ENCODE measurements at places on chromosomes 6 and 20.

GRCh38 chr6:29790626-29791025, 37.0 kb upstream of the HLA-G start:
- no peak for DNase-seq

DNA sequence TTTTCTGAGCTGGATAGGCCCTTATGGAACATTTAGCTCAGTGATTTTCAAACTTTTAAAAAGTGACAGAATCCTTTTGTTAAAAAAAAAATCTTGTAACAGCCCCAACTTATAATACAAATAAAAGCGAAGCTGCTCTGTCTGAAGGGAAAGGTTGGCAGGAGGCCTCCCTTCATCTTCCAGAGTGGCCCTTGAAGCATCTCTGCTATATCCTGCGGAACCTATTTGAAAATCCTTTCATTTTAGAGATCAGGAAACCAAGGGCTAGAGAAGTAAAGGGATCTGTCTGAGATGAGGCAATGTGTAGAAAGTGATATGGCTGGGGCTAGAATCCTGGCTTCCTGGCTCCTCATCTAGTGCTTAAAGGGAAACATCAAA, 107.8 kb downstream of the UBE3D start:
- no peak for DNase-seq

DNA sequence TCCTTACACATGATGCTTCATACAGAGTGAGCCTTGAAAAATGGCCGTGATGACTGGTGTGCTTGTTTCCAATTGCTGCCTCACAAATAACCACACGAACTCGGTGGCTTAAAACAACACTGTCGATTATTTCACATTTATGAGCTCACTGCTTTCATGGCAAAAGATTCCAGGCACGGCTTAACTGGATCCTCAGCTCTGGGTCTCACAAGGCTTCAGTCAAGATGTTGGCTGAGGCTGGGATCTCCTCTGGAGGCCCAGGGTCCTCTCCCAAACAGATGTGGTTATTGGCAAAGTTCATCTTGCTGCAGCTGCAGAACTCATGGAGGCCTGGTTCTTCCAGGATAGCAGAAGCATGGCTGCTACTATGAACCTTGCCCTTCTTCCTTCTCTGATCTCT, 144.6 kb downstream of the TFAP2C start:
- DNase-seq: no peak

- DNase-seq: no peak
These were observed 63.3 kb upstream of the ZNF133 start for GRCh38 chr20:18224968-18225568.

- DNase-seq: no peak
These were observed 3.8 kb upstream of the OGFRL1 start for GRCh38 chr6:71284785-71285184.

GRCh38 chr6:40425192-40425919, 161.8 kb downstream of the LRFN2 start:
- no peak for DNase-seq

DNA sequence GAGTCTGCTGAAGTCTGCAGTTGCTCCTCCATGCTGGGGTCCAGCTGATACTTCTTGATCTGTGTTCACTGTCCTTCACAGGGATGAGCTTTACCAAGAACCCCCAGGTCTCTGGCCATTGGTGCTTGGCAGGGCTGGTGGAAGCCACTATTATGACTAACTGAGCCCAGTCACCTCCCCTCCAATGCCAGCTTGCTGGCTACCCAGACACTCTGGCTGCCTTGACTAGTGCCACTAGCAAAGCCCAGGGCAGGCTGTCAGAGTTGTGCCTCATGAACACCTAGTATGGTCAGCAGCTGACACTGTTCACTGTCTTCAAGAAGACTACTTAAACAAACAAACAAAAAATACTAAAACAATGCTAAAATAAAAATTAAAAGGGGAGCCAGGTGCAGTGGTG, 8.8 kb downstream of the ASIP start:
- no peak for DNase-seq

- no peak for DNase-seq
These were observed 63.0 kb upstream of the RBM24 start for GRCh38 chr6:17218023-17218748.

DNA sequence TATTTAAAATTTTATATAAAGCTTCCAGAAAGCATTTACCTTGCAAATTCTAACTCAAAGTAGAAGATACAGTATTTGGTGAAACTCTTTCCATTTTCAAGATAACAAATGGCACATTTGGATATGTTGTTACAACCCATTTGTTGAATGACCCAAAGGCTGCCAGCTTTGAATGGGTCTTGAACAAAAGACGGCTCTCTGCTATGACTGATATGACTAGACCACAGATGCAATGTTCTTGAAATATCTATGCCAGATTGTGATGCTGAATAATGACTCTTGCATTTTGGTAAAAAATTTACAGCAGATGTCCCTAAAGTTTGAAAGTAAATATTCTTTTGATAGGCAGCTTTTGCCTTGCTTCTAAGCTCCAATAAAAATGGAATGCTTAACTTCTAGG, 99.6 kb downstream of the HTR1B start:
- DNase-seq: no peak

DNA sequence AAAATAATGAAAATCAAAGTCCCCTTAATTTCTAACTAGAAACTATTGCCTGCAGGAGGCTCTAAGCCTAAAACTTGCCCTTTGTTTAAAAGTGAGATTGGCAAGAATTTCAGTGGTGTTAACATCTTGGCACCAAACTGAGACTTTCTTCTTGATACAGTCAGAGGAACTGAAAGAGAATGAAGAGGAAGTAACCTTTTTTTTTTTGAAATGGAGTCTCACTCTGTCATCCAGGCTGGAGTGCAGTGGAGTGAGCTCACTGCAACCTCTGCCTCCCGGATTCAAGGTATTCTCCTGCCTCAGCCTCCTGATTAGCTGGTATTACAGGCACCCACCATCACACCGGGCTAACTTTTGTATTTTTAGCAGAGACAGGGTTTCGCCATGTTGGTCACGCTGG, 3.6 kb downstream of the DOP1A start:
- DNase-seq: peak; percentile 41

- no peak for DNase-seq
These were observed 1.5 kb downstream of the SYNDIG1 start for GRCh38 chr20:24470746-24471582.

GRCh38 chr6:31615748-31616147, 714 bp downstream of the AIF1 start:
- peak; percentile 98 for DNase-seq

DNA sequence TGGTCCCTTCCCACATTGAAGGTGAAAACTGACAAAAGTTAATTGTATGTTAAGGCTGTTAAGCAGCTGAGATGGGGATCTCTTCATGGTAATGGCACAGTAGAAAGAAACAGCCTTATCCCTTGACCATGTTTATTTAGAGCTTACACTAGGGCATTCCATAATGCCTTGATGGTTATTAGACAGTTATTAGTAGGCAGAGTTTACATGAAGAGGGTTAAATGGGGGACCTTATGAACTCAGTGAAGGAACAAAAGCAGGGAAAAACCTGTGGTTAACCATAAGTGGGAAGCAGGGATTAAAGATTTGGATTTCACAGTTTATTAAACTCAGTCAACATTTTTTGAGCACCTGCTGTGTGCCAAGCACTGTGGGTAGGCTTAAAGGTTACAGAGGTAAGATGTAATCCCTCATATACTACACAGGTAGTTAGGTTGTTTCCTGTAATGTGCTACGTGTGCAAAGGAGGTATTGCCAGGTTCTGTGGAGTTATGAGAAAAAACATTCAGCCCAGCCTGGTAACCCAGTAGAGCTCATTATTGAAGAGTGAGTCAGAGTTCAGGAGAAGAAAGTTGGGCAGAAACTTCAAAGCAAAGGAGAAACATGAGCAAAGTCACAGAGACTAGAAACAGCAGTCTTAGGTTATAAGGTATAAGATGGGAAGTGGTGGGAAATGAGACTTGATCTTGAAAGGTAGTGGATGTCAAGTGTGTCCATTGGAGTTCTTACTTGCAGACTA, 32.3 kb upstream of the GNRH2 start:
- no peak for DNase-seq

GRCh38 chr6:77844822-77845221, 192.0 kb downstream of the MEI4 start:
- no peak for DNase-seq

GRCh38 chr20:54622333-54623295, 147.2 kb downstream of the DOK5 start:
- no peak for DNase-seq

DNA sequence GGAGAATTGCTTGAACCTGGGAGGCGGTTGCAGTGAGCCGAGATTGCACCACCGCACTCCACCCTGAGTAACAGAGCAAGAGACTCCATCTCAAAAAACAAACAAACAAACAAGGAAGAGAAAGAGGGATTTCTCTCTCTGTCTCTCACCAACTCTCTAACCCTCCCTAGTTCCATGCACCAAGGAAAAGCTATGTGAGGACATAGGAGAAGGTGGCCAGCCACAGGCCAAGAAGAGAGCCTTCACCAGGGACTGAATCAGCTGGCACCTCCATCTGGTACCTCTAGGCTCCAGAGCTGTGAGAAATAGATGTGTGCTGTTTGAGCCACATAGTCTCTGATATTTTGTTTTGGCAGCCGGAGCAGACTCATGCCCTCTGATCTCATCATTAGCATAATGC, 9.0 kb upstream of the FAM110A start:
- no peak for DNase-seq

- no peak for DNase-seq
These were observed 621.2 kb upstream of the EYS start for GRCh38 chr6:66328200-66328599.

GRCh38 chr6:78577585-78577984, 289.8 kb upstream of the IRAK1BP1 start:
- no peak for DNase-seq

GRCh38 chr6:105495515-105495914, 92.6 kb upstream of the PREP start:
- DNase-seq: no peak

GRCh38 chr6:116352515-116353471, 18.0 kb upstream of the DSE start:
- peak; percentile 10 for DNase-seq

- DNase-seq: peak; percentile 73
These were observed 11.5 kb upstream of the DSTN start for GRCh38 chr20:17558154-17558940.

DNA sequence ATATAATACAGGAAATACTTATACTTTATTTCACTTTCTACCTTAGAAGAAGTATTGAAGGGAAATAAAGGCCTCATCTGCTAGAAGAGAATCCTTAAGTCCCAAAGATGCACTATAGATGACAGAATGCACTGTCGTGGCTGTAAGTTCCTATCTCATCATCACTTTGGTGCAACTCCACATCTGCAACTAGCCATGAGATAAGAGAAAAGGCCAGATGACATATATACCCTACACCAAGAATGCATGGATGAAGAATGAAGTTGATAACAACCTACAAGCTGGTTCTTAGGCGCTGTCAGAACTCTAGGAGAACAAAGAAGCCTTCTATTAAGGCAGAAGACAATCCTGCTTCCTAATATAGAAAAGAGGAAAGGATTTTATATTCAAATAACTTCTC, 11.6 kb upstream of the PLN start:
- DNase-seq: no peak

GRCh38 chr20:54108817-54109216, 38.4 kb upstream of the BCAS1 start:
- DNase-seq: no peak

- peak; percentile 48 for DNase-seq
These were observed 143.8 kb downstream of the LPA start for GRCh38 chr6:160520043-160520904.

GRCh38 chr6:134199848-134200606, 117.9 kb downstream of the SGK1 start:
- DNase-seq: no peak

DNA sequence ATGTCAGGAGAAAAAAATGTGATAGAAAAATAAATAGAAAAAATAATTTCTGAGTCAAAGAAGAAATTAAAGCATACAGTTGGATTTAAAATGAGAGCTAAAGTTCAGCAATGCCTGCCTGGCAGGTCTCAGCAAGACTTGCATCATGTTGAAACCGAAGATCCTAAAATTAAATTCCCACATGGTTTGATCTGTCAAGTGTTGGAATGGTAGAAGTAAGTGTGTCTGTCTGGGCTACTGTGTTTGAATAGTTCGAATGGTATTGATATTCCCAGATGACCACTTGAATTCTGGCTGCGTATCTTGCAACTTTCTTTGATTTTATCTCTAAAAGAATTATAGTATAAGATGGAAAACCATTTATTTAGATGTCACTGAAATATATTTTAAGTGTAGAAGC, 1349.6 kb downstream of the EPHA7 start:
- no peak for DNase-seq

- no peak for DNase-seq
These were observed 52.9 kb downstream of the NEDD9 start for GRCh38 chr6:11179419-11180202.

DNA sequence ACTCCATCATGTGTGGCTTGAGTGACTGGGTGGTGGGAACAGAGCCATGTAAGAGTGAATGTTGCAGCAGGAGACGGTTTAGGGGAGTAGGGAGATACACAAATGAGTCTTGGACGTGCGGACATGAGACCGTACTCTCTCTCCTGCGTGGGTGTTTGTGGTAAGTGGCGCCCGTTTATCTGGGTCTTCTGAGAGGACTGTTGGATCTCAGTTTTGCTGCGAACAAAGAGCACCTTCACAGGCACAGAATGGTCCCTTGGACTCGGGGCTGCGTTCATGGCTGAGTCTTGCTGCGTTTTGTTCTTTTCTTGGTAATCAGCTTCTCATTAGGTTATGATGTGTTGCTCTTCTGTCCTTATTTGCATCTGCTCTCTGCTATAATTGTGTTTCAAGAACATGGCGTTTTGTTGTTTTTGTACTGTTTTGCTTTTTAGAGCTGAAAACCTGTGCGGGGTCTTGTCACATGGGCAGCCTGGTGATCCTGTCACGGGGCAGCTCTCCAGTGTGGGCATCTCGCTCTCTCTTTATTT, 28.5 kb downstream of the STK35 start:
- DNase-seq: no peak

- DNase-seq: peak; percentile 90
These were observed at the start of gene PCMTD2 for GRCh38 chr20:64255361-64256281. Gene PCMTD2 (plus strand): TSS chr20:64255748. CDS start chr20:64259966, 4,218 bp downstream.

- no peak for DNase-seq
These were observed 178.2 kb upstream of the HS3ST5 start for GRCh38 chr6:114520976-114521375.

DNA sequence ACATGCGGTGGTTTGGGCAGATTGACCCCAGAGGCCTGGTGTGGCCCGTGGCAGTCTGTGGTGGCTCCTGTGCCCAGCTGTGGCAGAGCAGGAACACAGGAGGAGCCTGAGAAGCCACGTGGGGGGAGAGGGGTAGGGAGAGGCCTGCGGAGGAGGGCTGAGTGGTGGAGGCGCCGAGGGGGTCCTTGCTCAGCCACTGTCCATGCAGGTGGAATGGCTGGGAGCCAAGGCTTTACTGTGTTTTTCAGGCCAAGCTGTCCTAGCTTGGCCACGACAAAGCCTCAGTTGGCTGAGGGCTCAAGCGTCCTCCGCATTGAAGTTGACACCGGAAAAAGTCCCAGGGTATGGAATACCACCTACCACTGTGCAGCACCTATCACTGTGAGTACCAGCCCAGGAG, 107.0 kb downstream of the VEGFA start:
- DNase-seq: no peak

DNA sequence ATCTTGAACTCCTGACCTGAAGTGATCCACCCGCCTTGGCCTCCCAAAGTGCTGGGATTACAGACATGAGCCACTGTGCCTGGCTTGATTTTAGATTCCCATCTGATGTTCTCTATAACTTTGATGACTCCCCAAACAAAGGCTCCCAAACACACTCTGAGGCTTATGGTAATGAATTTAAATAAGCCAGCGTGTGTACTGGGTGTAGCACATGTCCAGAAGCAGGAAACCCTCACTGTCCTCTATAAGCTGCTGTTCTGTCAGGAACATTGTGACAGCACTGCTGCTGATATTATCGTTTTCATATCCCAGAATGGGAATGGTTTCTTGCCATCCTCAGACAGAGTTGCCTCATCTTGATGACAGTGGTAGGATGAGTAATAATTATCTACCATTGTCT, 54.1 kb upstream of the SALL4 start:
- no peak for DNase-seq

Data from NB4 (cell line).